Activated CD8-positive, alpha-beta T cell treated with anti-CD3 and anti-CD28 coated beads for 36 hours (primary cell): ENCODE measurements at places on chromosomes 16 and 17. TPM values are rescaled to one million over a fixed set of nuclear protein-coding genes. Genes with fewer than 3 reads are reported as not detected.

DNA sequence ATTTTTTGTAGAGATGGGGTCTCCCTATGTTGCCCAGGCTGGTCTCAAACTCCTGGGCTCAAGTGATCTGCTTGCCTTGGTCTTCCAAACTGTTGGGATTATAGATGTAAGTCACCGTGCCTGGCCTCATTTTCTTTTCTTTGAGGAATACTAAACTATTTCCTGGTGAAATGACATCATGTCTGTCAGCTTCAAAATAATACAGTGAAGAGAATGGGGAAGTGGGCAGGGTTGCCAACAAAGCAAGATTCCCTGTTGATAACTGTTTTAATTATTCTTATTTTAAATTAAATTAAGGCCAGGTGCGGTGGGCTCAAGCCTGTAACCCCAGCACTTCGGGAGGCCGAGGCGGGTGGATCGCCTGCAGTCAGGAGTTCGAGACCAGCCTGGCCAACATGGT is 21.1 kb downstream of the PIPOX start:
- DNase-seq: no peak

Gene GSG1L
- not detected for total RNA-seq

Gene AOC3
- total RNA-seq: 2.0 TPM

- peak; percentile 85 for DNase-seq
Measured at GRCh38 chr17:29931231-29931932, 1.4 kb upstream of the SSH2 start.

DNA sequence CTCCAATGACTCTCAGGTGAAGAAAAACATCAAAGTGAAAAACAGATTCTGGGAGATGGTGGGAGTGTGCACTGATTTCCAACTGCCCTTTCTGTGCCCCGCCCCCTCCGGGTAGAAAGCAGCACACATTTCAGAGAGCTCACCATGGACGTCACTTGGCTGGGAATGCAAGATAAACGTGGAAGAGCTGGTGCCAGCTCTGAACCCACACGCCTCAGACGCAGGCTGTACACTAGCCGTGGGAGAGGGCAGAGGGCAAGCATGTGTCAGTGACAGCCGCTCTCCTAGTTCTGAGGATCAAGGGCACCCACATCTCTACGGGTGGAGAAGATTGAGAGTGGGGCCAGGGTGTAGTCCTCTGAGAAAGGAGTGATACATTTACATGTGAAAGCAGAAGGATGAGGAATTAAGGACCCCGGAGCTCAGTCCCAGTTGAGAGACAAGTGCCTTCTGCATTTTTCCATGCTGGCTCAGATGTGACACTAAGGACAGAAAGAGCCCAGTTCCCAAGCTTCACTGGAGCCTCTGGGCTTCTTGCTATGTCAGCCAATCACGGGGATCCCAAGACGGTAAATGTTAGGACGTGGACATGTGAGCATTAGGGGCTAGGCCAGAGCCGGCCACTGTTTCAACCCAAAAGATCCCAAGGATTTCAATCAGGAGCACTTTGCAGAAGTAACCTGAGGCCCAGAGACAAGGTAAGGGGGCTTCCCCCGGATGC is 101.3 kb downstream of the ZFHX3 start:
- no peak for DNase-seq

DNA sequence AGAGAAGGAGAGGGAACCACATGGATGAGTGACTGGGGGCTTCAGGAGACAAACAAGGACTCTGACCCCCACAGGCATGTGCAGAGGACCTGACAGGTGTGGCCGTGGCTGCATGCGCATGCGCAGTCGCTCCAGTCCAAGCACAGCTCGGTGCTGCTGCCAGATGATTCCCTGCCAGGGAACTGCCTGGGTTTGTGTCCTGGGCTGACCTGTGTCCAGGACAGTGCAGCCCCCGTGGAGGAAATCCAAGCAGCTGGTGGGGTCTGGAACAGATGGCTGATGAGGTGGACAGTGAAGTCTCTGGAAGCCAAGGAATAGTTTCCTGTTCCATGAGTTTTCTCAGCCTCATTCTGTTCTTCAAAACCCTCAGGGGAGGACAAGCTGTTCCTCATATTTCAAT is 27.3 kb downstream of the LASP1 start:
- no peak for DNase-seq

GRCh38 chr16:10616756-10617640 is 36.6 kb upstream of the EMP2 start:
- DNase-seq: no peak

GRCh38 chr17:50288306-50288705 is 14.0 kb downstream of the TMEM92 start:
- no peak for DNase-seq

DNA sequence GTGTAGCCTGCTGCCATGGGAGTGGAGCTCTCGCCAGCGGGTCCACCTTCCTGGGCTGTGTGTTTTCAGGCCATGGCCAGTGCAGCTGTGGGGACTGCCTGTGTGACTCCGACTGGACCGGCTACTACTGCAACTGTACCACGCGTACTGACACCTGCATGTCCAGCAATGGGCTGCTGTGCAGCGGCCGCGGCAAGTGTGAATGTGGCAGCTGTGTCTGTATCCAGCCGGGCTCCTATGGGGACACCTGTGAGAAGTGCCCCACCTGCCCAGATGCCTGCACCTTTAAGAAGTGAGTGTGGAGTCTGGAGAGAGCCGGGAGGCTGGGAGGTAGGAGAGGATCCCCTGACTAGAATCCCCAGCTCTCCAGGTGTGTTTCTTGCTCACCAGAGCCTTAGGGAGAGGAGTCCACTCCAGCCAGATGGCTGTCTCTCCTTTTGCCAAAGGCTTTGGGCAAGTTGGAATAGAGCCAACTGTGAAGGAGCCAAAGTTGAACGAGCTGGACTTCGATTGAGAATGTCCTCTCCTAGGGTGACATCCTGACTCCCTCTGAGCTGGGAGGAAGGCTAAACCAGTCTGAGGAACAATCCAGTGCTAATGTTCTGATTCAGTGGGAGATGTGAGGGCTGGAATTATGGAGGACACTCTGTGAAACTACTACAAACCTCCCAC is 24.4 kb upstream of the EFCAB13 start:
- no peak for DNase-seq

DNA sequence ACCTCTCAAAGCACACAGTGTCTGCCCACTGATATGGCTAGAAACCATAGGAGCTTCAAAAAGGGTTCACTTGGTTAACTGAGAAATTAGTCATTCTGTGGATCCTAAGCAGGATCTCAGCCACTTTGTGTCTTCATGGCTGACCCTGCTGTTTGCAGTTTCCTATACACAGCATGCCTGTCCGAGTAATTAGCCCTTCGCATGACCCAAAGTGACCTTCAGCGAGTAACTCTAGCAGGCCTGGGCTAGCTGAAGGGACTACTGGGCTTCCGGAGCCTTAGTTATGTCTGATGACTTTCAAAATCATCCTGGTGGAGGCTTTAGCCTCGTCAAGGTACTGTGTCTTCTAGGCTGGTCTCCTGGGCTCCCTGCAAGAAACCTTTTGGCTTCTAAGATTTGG is 28.9 kb upstream of the FBXW10B start:
- DNase-seq: no peak
